Stimulated activated CD4-positive, alpha-beta T cell treated with anti-CD3 and anti-CD28 coated beads, Interleukin-15, amount 100 ng/mL, for 24 hours (primary cell): ENCODE measurements at places on chromosomes 2 and 18.

GRCh38 chr18:51430538-51430937 is 233.1 kb upstream of the MEX3C start:
- DNase-seq = no peak

DNA sequence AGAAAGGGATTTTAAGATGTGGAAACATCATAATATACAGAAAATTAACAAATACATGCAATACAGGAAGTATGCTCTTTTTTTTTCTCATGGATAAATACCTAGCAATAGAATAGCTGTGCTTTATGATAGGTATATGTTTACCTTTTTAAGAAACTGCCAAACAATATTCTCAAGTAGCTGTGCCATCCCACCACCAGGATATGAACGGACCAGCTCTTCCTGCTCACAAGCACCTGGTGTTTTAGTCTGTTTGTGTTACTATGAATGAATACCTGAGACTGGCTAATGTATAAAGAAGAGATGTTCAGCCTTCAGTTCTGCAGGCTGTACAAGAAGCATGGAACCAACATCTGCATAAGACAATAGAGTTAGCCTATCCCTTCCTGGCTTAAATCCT is 19.9 kb upstream of the UGT1A8 start:
- DNase-seq = no peak

DNA sequence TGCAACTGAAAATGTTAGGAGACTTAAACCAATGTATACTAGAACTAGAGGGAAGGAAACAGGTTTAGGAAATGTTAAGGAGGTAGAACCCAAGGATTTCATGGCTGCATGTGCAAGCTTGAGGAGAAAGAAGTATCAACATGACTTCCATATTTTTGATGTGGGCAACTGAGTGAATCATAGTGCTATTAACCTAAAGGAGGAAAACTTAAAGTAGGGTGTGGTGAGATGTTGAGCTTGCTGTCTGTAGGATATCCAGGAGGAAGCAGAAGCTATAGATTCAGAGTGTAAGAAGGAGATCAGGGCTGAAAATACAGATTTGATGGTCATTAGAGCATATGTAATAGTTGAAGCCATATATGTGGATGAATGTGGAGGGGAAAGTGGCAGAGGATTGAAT is 31.5 kb downstream of the NDC80 start:
- DNase-seq = no peak

DNA sequence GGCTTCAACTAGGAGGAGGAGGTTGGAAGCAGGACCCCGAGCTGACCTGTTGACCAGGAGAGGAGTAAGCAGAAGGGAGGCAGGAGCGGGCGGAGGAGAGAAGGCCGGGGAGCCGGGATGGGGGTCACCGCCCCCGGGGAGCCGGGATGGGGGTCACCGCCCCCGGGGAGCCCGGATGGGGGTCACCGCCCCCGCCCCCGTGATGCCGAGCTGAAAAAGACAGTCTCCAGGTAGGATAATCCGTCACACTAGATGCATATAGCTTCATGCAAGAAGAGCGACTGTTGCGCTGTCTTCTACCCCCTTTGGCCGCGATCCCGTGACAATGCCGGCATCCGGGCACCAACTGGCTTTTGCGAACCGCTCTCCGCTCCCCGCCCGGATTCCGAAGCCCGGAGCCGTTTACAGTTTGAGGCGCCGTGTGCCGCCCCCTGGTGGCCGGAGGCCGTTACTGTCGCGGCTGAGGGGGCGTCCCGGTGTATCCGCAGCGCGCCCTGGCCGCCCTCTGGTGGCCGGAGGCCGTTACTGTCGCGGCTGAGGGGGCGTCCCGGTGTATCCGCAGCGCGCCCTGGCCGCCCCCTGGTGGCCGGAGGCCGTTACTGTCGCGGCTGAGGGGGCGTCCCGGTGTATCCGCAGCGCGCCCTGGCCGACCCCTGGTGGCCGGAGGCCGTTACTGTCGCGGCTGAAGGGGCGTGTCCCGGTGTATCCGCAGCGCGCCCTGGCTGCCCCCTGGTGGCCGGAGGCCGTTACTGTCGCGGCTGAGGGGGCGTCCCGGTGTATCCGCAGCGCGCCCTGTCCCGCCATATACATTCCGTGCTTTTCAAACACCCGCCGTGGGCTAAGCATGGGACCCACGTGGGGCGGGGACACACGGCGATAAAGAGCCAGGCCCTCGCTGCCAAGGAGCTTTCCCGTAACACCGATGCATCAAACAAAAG is 89.6 kb downstream of the ACTR3 start:
- peak; percentile 80 for DNase-seq

DNA sequence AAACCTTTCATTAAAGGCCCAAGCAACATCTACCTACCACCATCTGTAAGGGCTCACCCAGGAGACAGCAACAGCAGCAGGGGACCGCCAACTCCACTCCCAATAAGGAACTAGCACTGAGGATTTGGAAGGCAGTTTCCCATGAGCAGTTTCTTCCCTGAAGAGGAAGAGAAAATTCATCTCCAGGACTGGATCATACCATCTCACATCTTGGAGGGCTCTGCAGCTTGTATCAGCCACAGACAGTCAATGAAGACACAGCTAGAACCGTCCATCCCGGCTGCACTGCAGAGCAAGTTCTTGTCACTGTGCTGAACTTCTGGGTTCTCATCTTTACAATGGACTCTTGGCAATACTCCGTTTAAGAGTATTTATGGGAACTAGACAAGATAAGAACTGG is 2.8 kb upstream of the GYPC start:
- no peak for DNase-seq

DNA sequence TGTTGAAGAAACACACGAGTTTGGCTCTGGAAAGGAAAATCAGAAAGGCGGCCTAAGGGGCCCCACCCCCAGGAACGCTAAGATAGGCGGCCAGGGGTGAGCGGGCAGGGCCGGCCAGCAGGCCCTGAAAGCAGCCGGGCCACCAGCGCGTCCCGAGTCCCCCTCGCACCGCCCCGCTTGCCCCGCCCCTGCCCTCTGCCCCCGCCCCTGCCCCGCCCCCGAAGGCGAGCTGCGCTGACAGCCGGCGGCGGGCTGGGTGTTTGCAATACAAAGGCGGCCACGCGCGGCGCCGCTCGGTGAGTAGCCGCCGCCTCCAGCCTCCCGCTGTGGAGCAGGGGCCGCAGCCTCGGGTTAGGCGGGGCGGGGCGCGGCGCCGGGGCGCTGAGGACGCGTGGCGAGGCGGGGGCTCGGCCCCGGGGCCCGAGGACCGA is at the start of gene LPIN1:
LPIN1 (plus strand) TSS at position 257 of the 431 bp plus-strand sequence. CDS start 18,910 bp downstream, outside the sequence.
- peak; percentile 89 for DNase-seq

DNA sequence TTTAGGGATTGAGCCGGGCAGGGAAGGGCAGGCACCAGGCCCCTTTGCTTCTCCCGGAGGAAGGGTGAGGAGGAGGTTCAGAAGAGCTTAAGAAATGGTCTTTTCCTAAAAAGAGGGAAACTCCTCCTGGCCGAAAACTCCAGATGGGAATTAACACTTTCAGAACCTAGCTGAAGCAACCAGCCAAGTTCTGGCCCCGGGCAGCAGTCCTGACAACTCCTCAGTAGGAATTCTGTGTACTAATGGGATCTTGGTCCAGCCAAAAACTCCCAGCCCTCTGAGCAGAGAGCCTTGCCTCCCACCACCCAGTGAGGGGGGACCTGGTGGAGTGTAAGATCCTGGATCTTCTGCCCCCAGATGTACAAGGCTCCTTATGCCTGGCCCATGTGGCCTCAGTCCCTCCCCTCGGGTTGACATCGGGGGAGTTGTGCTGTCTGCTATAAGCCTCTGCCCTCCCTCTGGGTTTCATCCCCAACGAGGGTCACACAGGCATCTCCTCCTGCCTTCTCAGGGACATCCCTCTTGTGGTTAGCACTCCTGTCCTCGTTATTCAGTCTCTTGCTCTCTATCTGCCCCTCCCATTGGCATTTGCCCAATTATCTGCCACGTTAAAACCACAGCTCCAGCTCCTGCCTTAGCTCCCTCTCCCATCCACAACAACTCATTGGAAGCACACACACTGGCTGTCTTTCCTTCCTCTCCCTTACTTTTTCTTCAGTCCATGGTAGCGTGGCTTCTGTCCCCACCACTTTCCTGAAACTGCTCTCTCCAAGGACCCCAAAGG is 184.6 kb downstream of the CYP26B1 start:
- no peak for DNase-seq

DNA sequence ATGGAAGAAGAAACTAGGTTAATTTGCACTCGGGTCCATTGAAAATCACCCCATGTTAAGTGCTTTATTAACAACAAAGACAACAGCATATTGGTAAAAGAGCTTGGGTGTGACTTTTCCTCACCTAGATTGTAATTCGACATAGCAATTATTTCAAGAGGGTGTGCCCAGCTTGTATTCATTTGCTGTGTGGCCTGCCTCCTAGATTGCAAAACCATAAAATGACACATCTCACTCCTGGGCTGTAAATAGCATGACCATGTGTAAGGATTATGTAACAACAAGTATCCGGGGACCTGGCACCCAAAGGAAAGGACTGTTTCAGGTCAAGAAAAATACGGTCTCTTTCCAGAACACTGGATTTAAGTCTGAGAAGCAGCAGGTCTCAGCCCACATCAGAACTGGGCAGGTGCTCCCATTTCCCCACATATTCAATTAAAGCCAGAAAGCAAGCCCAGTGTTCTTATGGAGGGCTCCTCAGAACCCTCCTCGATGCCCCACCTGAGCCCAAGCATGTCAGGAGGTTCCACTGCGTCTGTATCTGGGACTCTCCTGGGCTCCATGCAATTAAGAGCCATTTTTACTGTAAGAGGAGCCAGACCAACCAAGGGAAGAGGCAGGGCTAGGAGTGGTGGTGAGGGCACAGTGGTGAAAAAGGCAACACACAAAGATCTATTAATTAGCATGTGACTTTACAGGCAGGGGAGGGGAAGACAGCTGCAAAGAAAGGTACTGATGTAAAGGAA is 39.2 kb downstream of the MREG start:
- DNase-seq = no peak

DNA sequence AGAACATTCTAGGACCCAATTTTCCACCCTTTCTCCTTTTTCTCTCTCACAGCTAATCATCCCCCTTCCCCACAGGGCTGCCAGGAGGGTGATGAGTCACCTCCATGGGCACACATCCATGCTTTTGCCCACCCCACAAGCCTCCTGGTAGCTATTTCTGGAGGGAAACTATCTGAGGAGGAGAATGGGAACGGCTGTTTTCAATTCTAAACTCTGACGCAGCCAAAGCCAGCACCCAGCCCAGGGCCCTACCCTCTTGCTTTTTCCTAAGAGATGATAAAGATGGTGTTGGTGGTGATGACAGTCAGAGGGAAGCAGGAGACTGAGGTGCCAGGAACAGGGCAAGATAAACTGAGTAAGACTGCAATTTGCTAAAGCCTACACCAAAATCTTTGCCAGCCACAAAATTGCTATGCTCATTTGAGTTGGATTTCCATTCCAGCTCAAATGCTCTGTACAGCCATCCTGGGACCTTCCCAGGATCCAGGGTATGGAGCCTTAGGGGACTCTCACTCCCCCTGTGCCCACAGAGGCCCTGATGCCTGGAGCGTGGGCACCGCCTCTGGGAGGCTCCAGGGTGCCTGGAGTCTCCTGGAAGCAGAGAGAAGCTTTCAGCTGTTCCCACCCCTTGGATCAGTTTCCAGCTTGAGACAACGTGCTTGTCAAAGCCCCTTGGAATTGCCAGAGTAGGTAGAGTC is 62.0 kb upstream of the FZD7 start:
- DNase-seq = no peak

GRCh38 chr2:31729442-31730092 is 148.8 kb upstream of the SRD5A2 start:
- no peak for DNase-seq

DNA sequence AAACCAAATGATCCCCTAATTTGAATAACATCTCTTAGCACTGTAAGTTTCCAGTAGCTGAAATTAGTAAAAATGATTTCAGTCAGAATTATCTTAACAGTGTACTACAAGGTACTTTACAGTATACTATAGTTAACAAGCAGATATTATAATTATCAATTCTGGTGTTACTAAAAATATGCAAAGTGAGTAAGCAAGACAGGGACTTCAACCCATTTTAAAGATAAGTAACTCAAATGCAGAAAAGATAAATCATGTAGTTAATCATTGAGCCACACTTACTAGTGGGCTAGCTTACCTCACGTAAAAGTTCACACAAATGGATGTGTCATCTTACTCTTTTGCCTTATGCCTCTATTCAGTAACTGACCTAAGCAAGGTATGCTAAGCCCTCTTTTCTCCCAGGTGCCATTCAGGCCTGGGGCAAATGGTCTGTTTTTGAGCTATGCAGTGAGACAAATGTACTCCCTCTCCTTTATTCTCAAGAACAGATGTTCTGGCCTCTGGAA is 101.0 kb downstream of the NBAS start:
- no peak for DNase-seq

GRCh38 chr2:72116081-72116533 is 31.6 kb downstream of the CYP26B1 start:
- no peak for DNase-seq

DNA sequence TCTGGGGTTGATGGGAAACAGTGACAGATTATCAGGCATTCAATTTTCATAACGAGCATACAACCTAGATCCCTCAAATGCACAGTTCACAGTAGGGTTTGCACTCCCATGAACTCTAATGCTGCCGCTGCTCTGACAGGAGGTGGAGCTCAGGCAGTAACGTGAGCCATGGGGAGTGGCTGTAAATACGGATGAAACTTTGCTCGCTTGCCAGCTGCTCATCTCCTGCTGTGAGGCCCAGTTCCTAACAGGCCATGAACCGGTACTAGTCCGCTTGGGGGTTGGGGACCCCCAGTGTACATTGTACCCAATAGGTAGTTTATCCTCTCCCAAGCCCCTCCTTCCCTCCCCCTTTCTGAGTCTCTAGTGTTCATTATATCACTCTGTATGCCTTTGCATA is 94.6 kb downstream of the PTH2R start:
- DNase-seq = no peak

DNA sequence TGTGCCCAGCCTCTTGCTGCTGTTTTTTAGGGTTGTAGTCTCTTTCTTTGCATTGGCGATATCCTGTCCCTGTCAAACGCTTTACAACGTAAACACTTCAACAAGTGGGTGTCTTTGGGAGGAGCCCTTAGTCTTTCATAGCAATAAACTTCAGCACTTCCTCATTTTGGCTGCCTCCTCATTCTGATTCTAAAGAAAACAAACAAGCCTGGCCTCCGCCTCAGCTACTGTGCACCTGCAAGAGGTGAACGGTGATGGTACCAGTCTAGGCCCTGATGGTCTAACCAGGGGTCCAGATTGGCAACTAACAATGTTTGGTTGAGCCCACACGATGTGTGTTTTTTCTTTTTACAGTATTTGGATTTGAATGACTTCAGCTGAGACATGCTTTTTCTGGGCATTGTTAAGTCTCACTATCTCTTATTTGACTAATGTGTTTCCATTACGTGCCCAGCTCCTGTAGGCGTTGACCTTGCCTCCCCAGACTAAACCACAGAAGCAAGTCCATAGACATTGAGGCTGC is 53.2 kb upstream of the CUL3 start:
- DNase-seq = peak; percentile 59
